ENCODE measurements at places on chromosomes 12 and 14.

DNA sequence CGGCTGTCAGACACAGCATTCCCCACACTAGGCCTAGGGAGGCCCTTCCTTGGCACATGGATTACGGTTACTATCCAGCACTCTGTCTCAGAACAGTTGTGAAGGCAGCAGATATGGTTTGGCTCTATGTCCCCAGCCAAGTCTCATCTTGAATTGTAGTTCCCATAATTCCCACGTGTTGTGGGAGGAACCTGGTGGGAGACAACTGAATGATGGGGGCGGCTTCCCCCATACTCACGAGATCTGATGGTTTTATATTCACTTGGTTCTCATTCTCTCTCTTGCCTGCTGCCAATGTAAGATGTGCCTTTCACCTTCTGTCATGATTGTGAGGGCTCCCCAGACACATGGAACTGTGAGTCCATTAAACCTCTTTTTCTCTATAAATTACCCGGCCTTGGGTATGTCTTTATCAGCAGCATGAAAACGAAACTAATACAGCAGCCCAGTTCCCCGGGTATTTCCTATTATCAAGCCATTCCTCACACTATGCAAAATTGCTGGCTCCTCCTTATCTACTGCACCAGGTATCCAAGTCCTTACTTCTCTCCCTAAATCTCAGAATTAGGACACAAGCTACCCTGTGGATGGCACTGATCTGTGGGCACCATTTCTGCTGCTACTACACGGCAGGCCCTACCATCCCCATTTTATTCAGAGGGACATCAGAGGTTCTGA, 33.3 kb downstream of the NT5DC3 start:
- DNase-seq, result no peak

DNA sequence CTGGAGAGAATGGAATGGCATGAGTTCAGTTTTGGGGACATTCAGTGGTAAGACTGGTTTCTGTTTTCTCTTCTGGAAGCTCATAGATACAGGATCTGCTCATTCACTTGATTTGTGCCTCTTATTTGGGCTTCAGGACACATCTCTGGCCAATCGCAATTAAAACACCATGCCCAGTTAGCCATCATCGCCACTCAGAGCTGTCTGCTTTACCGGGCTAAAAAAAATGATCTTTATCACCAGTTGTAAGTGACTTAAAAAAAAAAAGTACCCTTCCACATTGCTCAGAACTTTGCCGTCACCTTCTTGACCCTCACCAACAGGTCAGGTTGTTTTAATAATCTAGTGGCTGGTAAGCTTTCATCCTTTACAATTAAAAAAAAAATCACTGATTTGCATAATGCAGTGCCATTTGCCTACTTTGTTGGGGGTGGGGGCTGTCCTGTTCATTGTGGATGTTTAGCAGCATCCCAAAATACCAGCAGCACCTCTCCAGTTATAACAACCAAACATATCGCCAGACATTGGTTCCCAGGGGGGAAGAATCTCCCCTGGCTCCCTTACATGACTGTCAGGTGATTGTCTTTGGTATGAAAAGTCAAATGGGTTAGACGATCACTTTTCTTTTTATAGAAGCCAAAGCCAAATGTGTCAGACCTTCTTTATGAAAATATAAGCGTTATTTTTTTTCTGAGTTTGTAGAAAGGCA, 150.1 kb downstream of the PRKCH start:
- no peak for DNase-seq

DNA sequence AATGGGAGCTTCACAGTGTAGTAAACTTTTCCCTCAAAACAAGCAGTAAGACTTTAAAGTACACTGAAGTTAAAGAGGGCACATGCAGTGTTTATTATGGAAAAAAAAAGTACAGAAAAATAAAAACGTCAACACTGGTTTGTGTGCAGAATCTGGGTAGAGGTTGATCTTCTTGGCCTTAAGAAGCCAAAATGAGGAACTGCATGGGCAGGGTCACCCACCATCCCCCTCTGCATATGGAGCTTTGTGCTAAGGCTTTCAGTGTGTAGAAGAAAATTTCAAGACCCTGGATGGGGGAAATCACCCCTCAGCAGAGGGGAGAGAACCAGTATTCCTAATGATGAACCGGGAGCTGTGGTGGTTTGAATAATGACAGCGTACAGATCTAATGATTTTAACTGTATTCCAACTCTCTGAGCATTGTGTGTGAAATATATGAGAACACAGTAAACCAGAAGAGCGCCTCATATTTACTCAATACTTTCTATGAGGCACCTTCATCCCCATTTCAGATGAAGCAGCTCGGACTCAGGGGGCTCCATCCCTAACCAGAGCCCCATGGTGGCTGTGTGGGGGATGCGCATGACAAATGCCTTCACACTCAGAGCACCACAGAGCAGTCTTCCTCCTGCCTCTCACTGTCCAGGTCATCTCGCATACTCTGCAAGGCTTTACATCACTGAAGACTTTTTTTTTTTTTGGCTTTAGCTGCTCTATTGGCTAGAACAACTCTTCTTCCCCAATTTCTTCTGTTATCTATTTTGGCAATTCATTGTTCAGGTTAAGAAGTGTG, 33.4 kb downstream of the ACADS start:
- DNase-seq, result no peak

GRCh38 chr14:31864937-31865855, 211.9 kb upstream of the ARHGAP5 start:
- DNase-seq, result no peak

DNA sequence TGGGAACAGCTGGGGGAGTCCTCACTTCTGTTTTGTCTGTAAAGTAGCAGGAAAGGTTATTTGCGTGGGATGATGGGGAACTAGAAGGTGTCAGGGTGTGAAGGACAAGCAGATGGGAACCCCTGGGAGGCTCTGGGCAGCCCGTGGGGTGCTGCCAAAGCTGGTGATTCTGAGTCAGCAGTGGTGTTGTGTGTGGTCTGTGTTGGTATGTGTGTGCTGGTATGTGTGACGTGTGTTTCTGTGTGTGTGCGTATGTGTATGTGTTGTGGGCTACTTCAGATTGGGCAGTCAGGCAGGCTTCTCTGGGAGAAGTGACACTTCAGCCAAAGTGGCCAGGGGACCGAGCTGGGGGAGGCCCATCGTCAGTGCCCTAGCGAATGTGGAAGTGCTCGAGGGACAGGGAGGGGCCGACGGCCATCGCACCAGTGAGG, 15.3 kb upstream of the BDKRB2 start:
- no peak for DNase-seq

DNA sequence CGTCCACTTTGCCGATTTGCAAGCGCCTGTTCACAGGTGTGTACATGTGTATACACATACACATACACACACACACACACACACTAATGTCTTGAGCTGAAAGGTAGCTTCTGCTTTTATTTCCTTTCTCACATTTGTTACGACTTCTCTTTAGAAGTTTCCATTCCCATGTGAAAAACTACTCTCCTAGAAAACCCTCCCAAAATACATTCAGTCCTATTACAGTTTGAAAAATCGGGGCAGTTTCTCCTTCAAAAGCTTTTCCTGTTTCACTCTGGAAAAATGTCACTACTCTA, 3.9 kb downstream of the BLTP3B start:
- no peak for DNase-seq

DNA sequence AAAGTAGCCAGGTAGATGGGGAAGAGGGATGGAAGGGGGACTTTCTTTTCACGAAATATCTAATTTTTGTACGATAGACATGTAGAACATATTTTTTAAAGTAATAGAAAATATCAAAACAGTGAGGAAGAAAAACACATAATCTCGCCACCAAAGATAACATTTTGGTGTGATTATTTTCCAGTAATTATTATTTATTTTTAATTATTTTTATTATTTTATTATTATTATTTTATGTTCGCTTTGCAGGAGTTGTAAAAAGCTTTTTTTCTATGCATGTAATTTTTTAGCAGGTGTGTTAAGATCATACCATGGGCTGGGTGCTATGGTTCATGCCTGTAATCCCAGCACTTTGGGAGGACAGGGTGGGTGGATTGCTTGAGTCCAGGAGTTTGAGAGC, 85.6 kb upstream of the CCND2 start:
- no peak for DNase-seq

DNA sequence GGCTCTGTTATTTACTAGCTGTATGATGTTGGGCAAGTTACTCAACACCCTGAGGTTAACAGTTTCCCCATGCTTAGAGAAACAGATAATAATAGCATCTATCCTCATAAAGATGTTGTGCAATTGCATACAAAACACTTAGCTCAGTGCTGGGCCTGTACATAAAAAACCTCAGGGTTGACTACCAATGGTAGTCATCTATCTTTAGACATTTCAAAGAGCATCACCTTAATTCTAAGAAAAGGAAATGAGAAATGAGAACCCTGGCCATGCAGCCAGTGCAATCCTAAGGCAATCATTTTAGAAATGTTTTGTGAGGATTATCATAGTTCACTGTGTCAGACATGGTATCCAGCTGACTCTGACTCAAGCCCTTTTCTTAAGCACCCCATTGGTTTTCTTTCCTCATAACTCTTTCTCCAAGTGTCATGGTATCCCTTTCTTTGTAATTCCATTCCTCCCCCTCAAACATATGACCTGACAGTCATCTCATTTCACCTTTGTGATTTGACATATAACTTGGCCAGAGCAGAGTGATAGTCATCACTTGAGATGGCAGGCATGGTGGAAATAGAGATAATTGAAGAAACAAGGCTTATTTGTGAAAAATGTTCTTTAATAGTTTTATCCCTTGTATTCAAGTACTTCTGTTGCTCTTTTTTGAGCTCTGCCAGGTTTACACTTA, 29.5 kb upstream of the OSBPL8 start:
- peak; percentile 11 for DNase-seq

DNA sequence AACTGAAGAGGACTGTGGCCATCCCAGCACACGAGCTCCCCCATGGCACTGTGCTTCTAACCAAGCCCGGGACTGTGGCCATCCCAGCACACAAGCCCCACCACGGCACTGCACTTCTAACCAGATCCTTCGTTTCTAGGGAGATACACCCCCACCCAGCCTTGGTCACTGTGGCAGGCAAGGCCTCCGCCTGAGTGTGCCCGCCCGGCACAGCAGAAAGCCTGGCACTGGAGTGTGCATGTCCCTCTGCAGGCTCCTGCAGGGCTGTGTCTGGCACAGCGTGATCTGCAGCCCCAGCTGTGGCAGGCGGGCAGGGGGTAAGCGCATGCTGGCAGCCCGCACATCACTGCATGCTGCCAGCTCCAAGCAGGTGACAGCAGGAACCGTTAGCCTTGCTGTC, 49.8 kb downstream of the CCDC85C start:
- DNase-seq, result no peak

DNA sequence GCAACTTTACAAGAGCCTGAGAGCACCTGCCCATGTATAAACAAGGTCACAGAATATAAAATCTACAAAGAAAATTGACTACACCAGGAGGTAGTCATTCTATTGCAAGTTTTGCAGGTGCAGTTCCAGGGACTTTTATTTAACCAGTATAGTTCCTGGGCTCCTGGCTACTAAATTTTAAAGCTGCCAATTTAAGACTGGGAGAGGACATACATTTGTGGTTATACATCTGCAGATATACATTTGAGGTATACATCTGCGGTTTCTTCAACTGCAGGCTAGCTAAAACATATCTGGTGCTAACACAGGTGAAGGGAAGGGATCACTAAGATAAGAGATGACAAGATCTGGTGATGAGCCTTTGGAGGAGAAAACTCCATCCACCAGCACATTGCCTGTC, 30.2 kb downstream of the BBS10 start:
- no peak for DNase-seq

DNA sequence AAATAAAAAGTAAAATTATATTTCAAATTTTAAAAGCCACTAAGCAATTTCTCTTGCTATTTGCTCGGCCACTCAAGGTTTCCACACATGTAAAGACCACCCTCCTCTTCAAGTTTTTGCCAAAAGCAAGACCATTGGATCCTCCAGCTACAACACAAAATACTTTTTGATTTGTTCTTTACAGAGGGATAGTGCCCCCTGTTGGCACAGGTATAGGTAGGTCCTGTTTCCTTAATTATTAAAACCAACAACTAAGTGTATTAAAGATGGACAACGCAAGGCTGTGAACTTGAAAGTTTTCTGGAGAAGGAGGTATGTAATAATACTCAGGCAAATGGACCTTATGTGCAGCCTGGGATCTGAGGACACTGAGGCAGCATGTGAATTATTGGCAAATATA, 23.8 kb downstream of the ATP6V1D start:
- peak; percentile 22 for DNase-seq

DNA sequence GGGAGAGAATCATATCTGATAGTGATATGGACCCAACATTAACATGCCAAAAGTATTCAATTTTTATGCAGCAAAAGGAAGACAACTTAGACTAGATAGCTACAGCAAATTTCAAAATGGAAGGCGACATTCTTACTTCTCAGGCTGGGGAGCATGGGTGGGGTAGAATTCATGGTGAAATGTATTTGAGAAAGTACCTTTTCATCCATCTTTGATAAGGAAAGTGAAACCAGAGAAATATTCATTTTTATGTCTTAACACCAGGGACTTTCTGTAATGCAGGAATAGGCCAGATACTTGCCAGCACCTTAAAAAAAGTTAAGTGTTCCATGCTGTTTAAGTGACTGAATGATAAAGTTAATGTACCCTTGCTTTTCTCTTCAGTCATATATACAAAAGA, 13.4 kb downstream of the BTG1 start:
- DNase-seq, result peak; percentile 66

DNA sequence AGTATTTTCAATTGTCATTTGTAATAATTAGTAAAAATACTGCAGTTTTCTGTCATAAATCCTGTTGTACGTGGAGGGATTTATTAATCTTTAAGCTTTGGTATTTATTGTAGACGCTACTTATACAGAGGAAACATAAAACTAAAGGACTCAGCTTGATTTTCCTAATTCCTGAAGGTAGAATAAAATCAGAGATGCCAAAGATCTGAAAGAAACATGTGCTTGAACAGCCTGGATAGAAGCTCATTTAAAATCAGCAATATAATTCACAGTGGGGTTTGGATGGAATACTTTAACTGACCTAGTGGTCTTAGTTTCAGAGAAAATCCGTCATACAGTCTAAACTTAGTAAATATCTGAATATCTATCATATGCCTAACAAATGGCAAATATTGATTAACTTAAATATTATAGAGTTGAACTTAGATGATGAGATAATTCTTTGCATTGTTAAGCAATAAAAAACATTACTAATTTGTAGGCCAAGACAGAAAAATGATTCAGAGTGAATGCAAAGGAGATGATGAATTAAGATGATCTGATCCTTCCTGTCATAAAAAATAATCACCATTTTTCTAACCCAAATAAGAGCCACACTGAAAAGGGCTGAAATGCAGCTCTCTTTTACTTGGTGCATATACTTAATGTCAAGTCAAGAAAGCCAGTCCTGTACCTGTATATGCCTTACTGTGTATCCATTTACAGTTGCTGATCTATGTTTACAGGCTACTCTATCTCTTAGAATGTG, 397.1 kb upstream of the DCN start:
- DNase-seq, result no peak
